ENCODE measurements at places on chromosomes 1 and 21.

- DNase-seq, result no peak
Measured at GRCh38 chr21:16792101-16792500, 720.7 kb upstream of the CXADR start.

DNA sequence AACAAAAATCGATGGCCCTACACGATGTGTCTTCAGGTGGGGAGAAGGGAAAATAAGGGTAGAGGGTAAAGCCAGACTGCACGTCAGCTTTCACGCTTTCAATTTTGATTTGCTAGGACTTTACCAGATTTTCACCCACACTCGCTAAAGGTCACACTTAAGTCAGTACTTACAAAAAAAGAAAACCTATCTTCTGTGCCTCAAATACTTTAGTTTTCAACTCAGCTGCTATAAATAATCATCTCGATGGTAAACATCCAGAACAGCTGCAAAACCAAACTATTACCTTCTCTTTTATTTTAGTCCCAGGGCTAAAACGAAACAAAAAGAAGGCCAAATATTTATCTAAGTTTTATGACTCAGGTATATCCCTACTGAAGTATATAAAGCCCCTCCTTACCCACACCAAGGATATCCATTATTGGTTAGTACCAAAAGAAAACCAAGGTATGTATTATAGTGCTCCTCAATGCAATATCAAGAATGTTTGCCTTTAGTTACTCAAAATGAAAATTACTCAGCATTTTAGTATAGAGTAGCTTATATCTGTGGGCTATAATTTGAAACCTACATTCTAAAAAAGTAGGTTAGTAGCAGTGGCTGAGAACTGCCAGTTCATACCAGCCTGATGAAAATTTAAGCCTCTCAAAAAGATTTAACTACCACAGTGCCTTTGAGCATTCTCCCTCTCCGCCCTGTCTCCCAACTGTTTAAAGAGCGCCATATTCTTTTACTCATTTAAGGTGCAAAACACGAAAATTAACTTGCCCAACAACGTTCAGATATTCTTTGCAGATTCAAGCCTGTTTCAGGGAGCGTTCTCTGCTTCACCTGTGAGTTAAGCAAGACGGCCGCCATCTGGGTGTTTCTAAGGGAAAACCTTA is 1.5 kb downstream of the CSDE1 start:
- DNase-seq, result no peak

- no peak for DNase-seq
Measured at GRCh38 chr1:3717715-3718601, 34.3 kb upstream of the CCDC27 start.

- no peak for DNase-seq
Measured at GRCh38 chr1:245582026-245582425, 427.2 kb downstream of the KIF26B start.

- no peak for DNase-seq
Measured at GRCh38 chr21:38080888-38081287, 164.6 kb upstream of the KCNJ6 start.

DNA sequence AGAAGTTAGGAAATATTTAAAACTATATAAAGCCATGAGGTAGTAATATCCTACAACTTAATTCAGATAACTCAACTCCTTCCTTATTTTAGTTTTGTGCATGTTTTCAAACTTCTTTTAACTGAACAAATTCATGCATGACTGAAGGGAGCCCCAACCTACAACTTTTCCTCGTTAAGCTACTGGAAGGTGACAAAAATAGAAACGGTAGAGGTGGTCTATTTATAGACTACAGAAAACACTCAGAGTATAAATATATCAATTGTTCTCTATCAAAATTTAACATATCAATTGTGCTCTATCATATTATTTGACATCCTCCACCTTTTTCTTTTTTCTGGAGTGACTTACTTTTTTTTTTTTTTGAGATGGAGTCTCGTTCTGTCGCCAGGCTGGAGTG is 16.8 kb downstream of the SYNJ1 start:
- DNase-seq, result no peak

DNA sequence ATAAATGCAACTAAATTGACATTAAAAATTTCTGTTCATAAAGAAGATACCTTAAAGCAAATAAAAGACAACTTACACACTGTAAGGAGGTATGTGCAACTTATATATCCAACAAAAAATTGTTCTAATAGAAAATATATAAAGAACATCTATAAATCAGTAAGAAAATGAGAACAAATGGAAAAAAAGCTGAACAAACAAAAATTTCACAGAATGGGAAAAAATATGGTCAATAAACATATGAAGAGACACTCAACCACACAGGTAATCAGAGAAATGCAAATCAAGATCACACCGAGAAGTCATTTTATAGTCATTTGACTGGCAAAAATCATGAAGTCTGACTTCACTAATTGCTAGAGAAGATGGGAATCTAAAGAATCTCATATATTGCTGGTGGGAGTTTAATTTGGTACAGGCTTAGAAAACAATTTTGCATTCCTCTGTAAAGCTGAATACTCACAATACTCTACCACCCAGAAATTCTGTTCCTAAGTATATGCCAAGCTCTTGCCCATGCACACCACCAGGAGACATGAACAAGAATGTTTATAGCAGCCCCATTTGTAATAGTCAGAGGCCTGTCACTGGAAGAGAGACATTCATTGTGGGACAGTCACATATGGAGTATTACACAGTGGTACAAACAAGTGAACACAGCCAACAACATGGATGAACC is 22.0 kb upstream of the THEM5 start:
- no peak for DNase-seq

- DNase-seq, result peak; percentile 12
Measured at GRCh38 chr1:202237052-202237451, 43.5 kb downstream of the LGR6 start.

- no peak for DNase-seq
Measured at GRCh38 chr1:99887890-99888289, 37.7 kb downstream of the AGL start.

- no peak for DNase-seq
Measured at GRCh38 chr1:112308716-112309115, 87.3 kb upstream of the CTTNBP2NL start.

DNA sequence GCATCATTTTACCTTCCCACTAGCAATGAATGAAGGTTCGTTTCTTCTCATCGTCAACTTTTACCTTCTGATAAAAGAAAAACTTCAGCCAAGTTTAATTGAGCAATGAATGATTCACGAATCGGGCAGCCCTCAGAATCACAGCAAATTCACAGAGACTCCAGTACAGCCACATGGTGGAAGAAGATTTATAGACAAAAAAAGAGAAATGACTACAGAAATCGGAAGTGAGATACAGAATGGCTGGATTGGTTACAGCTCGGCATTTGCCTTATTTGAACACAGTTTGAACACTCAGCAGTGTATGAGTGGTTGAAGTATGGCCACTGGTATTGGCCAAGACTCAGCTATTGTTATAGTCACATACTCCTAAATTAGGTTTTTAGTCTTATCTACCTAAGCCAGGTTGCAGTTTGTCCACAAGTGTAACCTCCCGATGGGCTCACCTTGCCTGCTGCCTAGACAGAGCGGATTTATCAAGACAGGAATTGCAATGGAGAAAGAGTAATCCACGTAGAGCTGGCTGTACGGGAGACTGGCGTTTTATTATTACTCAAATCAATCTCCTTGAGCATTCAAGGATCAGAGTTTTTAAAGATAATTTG is 15.3 kb downstream of the AK4 start:
- DNase-seq, result no peak

DNA sequence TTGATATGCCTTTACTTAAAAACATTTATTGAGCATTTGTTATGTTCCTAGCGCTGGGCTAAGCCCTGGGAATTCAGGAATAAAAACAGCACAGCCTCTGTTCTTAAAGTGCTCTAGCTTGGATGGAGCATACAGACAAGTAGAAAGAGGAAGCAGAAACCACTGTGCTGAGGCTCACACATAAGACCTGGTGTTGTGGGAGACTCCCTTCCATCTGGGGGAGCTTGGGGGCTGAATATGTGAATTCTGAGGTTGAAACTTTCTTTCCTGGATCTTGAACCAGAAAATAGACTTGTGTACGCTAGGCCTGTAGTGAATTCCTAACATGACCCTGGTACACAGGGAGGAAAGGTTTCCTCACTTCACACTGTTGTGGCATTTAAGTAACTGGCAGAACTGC is 209.9 kb downstream of the ZNF326 start:
- no peak for DNase-seq

DNA sequence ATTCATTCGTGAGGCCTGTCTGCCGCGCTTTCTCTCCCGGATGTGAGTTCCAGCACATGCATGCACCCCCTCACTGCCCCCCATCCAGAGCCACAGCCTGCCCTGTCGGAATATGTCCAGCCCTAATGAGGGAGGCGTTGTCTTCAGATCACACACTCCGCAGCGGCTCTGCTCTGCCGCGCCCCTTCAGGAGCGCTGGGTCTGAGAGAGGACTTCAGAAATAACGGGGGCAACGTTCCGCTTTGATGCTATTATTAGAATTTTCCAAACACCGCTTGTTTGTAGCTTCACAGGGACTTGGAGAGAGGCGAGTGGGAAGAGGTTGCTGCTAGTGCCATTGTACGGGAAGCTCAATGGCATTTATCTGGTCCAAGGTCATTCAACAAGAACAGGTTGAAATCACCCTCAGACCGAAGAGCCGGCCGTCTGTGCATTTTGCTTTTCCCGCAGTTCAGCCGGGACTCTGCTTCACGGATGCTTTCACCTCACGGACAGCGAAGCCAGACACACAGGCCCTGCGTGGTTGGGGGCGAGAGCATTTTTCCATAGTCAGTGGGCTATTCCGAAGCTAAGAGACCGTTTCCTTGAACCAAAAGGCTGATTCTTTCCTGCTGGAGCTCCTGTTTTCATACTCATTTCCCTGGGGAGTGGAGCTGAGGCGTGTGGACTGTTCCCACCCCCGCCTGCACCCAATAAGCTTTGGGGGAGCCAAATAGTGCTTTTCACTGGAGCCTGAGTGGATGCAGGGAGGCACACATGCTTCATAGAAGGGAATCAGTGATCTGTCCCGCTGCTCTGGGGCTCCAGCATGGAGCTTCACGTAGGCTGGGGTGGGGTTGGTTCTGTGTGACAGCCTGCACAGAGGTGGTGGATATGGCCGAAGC is 69.7 kb downstream of the GALNT2 start:
- no peak for DNase-seq

DNA sequence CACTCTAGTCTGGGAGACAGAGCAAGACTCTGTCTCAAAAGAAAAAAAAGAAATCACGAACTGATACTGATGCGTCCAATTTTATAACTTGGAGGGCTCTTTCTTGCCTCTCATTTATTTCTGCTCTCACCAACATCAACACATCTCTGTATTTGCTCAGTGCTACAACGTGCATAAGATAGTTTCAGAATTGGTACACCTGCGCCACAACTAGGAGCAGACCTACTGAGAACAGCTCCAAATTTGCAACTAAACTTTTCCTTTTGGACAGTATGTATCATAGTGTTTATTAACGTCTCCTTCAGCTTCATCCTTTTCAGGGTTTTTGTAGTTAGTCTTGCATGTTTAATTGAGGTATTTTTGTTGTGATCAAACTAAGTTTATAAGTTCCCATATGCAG is 27.7 kb downstream of the TRAPPC10 start:
- no peak for DNase-seq

DNA sequence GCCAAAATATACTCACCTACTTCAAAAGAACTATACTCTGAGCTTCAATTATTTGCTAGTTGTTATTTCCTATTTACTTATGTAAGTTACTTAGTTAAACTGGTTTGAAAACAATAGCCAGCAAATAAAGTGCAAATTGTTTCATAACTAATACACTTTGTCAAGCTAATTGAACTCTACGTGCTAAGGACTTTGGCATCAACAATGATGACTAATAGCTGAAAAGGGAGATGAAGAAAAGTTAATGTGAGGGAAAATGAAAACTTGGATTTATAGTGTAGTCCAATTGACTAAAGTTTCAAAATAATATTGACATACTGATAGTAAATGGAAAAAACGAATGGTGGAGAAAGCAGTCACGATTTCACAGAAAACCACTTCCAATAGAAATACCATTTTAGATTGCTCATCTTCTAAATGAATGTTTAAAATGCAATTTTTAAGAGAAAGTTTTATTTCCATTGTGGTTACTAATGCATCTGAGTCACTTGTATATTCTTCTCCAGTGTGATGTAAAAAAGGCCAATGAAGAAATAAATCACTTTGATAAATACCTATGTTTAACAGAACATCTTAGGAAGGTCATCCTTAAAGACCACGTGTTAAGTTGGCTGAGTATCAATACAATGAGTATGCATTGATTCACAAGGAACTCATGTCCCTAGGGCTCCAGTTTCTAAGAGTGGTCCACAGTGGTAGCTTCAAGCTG is 455.2 kb downstream of the LTN1 start:
- DNase-seq, result no peak

DNA sequence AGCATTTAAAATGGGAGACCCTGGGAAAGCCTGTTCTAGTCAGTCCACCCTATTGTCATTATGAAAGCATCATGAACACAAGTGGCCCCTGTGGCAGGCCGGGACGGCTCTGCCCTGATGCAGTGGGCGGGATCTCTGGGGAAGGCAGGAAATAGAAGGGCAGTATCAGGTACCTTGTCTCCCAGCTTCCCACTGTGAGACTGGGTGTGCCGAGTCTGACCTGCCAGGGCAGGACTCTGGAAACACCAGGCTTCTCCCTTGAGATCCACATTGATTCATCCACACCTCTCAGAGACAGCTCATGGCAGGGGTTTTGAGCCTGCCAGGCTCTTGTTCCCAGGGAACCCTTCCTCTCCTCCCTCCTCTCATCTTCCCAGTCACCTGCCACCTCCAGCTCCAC is 24.5 kb upstream of the GNPAT start:
- no peak for DNase-seq

GRCh38 chr1:42960566-42961311 is 2.1 kb upstream of the SLC2A1 start:
- DNase-seq, result no peak

- DNase-seq, result no peak
Measured at GRCh38 chr1:219778793-219779369, 149.5 kb downstream of the SLC30A10 start.

GRCh38 chr1:178490136-178490535 is 6.6 kb downstream of the CLEC20A start:
- no peak for DNase-seq

DNA sequence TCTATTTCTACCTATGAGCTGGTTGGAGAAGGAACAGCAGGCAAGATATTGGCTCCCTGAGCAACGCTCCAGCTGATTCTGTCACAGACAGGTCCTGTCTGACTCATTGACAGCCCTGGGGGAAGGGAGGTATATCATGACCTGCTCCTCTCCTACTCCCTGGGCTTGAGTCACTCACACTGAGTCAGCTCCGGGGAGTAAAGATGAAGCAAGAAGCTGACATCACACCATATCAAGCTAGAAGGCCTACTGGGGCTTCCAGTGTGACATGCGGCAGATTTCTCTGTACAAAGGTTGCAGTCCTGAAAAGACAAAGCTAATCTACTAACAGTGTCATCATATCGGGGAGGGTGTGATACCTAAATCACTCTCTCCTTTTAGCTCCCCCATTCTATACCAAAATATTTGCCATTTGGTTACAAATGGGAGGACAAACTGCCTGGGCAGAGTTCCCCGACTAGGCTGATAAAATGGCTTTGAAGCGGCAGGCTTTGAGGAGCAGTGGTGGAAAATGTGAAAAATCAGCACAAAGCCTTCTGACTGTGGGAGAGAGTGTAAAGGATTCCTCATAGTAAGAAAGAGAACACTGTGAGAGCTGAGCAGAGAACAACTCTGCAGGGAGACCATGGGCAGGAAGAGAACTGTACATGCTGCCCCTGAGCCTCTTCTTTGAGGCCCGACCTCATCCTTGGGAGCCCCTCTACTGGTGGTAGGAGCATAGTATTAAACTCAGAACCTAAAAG is 15.5 kb downstream of the PI4KB start:
- DNase-seq, result no peak
